ENCODE measurements at places on chromosomes 7 and 10.

DNA sequence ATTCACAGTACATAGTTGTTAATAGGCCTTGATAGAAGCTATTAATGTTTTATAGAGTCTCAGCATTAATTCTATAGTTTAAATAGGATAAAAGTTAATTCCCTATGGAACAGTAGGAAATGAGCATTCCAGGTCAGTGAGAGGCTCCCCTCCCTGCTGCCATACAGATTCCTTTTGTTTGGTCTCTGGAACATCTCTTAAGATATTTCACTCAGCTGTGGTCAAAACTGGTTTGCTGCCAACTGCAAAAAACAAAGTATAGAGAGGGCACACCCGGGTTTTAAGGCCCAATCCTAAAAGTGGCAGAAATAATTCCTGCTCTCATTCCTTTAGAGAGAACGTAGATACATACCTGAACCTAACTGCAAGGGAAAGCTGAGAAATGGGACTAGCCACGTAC, 51.3 kb downstream of the MDFIC start:
- no peak for DNase-seq

DNA sequence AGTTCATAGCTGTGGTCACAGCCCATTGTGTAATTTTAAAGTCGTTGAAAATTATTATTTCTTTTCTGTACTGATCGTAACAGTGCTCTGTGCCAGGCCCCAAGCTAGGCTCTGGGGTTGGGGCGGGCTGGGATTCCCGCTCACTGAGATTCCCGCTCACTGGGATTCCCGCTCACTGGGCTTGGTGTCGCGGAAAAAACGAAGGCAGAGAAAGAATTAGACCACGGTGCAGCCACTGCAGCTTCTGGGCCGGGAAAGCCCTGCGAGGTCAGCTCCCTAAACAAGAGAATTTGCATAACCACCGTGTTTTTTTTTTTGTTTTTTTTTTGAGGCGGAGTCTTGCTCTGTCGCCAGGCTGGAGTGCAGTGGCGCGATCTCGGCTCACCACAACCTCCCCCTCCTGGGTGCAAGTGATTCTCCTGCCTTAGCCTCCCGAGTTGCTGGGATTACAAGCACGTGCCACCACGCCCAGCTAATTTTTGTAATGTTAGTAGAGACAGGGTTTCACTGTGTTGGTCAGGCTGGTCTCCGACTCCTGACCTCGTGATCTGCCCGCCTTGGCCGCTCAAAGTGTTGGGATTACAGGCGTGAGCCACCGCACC, 31.2 kb downstream of the FOXK1 start:
- no peak for DNase-seq

DNA sequence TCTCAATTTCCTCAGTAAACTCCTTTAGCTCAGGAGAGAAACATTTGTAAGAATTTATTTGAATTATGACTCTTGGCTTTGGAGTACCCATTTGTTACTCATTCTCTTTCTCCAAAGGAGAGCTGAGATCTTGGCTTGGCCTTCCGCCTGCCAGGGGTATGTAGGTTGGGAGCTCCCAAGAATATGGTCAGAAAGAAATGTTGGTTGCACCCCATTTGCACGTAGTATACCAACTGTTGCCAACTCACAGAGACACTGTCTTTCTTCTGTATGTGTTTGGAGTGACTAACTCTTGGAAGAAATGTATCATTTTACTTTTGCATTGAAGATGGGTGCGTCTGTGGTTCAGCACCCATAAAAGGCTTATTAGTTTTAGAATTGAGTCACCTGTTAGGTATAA, 708.5 kb upstream of the SORCS1 start:
- DNase-seq, result no peak

GRCh38 chr7:1940863-1941262, 270.8 kb downstream of the ELFN1 start:
- DNase-seq, result no peak

- no peak for DNase-seq
Observed at GRCh38 chr10:133238466-133238804, 780 bp downstream of the VENTX start.

DNA sequence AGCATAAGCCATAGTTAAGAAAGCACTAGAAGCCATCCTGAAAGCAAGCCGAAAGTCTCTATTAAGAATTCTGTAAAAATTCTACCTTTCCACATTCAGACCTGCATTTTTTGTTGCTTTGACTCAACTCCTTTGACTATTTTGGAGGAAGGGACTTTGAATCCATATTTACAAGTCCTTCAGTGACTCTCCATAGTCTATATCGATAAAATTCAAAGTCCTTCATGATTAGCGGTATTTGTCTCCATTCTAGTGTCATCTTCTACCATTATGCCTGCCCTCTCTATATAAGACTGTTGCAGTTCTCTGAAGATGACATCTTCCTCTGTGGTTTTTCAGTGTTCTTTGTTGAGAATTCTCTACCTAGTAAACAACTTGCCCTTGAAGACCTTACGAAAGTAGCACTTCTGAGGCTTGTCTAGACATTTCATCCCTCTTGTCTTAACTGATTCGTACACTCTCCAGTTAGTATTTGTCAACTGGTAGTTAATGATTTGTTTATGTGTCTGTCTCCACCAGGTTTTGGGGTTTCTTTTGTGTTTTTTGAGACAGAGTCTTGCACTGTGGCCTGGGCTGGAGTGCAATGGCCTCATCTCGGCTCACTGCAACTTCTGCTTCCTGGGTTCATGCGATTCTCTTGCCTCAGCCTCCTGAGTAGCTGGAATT, 1.7 kb downstream of the CCSER2 start:
- DNase-seq, result no peak

DNA sequence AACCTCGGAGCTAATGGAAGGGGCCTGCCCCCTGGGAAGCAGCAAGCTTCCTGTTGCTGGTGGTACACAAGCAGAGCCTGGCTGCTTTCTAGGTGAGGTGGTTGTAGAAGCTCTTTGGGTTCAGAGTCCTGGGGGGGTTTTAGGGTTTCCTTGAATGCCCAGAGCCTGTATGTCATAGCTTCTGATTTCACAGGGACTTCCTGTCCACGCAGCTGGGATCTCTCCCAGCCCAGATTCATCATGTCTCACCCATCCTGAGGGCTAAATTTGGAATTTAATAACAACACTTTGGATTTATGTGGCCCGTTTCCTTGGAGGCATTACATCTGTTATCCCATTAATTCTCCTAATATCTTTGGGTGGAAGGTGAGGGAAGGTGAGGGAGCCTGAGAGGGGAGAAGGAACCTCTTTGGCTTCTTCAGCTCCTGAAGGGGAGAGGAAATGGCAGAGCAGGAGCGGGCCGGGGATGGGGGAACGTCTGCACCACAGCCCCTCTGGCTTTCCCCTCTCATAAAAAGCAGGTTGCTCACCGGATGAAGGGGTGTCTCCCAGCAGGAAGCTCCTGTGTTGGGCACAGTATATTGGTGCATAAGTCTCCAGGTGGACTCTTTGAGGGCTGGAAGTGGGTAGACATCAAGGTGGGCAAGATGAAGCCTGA, 19.7 kb downstream of the RPS24 start:
- DNase-seq, result no peak

Data from cortex of kidney (tissue), 1 donor.